Ovary (tissue), 10 donors: ENCODE measurements at places on chromosomes 5 and 9. TPM values are rescaled to one million over a fixed set of nuclear protein-coding genes. Genes with fewer than 3 reads are reported as not detected.

DNA sequence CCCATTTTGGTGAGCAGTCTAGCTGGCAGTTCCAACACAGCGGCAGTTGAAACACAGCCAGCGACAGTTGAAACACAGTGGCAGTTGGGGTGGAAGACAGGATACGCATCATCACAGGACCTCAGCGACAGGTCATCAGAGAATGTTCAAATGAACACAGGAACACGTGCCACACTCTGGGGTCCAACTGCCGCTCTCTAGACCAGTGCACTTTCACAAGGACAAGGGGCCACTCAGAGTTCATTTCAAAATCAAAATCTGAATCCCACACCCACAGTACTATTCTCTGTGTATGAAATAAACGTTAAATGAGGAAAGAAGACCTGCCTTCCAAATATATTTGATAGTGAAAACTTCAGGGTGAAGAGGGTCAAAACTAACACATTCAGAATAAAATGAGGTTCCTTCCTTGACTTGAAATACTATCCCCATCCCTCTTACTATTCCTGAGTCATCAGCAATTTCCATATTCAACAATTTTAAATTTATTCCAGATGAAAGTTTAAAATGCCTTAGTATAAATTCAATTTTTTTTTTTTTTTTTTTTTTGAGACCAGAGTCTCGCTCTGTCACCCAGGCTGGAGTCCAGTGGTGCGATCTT lies 53.0 kb upstream of the SIMC1 start:
- H3K4me3 ChIP-seq, result no peak overlapping the region
- DNase-seq, result peak; percentile 55
- H3K4me1 ChIP-seq, result peaks cover 18% of the 10 kb centered on the region
- no peaks in the 10 kb centered on the region for H3K27me3 ChIP-seq

DNA sequence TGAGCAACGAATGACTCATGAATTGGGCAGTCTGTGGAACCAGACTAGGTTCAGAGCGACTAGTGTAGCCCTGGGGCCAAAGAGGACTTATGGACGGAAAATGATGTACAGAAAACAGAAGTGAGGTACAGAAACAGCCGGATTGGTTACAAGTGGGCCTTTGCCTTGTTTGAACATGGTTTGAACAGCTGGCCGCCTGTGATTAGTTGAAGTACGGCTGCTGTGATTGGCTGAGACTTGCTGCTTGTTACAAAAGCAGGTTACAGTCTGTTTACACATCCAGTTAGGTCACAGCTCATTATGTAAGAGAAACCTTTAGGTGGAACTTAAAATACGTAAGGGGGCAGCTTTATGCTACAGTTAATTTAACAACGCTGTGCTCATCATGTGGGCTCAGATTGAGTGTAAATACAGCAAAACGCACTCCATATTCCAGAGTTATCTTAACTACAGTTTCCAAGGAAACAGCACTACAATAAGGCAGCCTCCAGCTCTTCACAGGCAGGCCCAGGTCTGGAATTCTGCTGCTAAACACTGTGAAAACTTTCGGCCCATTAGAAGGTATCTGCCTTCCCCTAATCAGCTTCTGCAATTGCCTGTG lies 6.5 kb downstream of the AMACR start:
- no peak overlapping the region for H3K4me3 ChIP-seq
- H3K4me1 ChIP-seq, result peaks cover 7% of the 10 kb centered on the region
- H3K27ac ChIP-seq, result peak overlapping the region; percentile 50
- H3K27me3 ChIP-seq, result no peaks in the 10 kb centered on the region

The PCDHGB5 gene
- total RNA-seq, result 13.2 TPM

- H3K4me3 ChIP-seq, result no peak overlapping the region
- no peaks in the 10 kb centered on the region for H3K36me3 ChIP-seq
- H3K4me1 ChIP-seq, result peaks cover 8% of the 10 kb centered on the region
- no peak overlapping the region for H3K27ac ChIP-seq
These were observed 56.9 kb downstream of the AHRR start for GRCh38 chr5:378301-378891.

DNA sequence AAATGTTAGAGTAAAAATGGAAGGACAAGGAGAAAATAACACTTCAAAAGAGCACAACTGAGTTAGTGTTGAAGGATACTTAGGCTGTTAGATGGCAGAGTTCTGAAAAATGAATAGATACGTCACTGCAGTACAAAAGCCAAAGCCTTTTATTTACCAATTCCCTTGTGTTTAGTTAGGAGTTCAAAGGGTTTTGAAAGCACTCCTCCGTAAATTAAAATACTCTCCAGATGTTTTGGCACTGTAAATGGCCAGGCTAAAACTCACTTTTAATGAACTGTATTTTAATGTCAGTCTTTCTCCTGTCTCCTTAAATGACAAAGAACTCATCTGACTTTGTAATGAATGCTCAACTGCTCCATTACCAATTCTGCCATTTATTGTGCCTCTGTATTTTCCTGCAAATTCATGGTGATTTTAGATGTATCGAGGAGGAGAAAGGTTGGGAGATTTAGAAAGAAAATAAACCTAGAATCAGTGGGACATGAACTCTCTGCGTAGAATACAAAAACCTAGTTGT lies 1727.2 kb downstream of the MAT2B start:
- DNase-seq, result no peak
- no peak overlapping the region for H3K27ac ChIP-seq

- DNase-seq, result no peak
- H3K4me1 ChIP-seq, result no peaks in the 10 kb centered on the region
- H3K4me3 ChIP-seq, result no peak overlapping the region
- H3K36me3 ChIP-seq, result no peaks in the 10 kb centered on the region
These were observed 69.6 kb upstream of the TGFBR1 start for GRCh38 chr9:99035313-99035712.

The SMIM33 gene
- not detected for total RNA-seq

- DNase-seq, result no peak
- no peaks in the 10 kb centered on the region for H3K36me3 ChIP-seq
- no peaks in the 10 kb centered on the region for H3K27me3 ChIP-seq
- H3K4me3 ChIP-seq, result no peak overlapping the region
- no peaks in the 10 kb centered on the region for H3K4me1 ChIP-seq
These were observed 49.2 kb downstream of the ANXA1 start for GRCh38 chr9:73200694-73201452.

- DNase-seq, result no peak
- H3K4me3 ChIP-seq, result peak overlapping the region; percentile 34
- no peak overlapping the region for H3K27ac ChIP-seq
- no peaks in the 10 kb centered on the region for H3K36me3 ChIP-seq
These were observed 1.4 kb downstream of the PITX1 start for GRCh38 chr5:135032695-135032998.

The TMEM215 gene
- total RNA-seq, result 0.05 TPM

DNA sequence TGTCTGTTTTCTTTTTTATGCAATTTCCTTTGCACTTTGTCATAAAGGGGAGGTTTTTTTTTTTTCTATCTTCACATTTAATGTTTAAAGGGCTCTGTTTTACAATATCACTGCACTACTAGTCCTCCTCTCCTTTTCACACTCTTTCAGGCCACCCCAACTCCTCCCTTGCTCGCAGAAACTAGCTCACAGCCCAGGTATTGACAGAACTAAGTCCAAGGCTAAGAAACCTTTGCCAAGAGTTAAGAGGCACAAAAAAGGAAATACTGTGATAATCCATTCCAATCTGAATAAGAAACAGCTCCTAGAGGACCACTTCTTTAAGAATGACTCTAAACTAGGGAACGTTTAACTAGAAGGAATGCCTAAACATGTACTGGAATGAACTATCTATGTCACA lies 1.1 kb upstream of the FGF10 start:
- H3K4me1 ChIP-seq, result no peaks in the 10 kb centered on the region
- DNase-seq, result no peak
- no peak overlapping the region for H3K27ac ChIP-seq

GRCh38 chr9:112327718-112328450 lies 5.5 kb downstream of the PTBP3 start:
- H3K27me3 ChIP-seq, result no peaks in the 10 kb centered on the region
- no peak for DNase-seq
- no peak overlapping the region for H3K4me3 ChIP-seq
- H3K4me1 ChIP-seq, result no peaks in the 10 kb centered on the region
- no peaks in the 10 kb centered on the region for H3K36me3 ChIP-seq

DNA sequence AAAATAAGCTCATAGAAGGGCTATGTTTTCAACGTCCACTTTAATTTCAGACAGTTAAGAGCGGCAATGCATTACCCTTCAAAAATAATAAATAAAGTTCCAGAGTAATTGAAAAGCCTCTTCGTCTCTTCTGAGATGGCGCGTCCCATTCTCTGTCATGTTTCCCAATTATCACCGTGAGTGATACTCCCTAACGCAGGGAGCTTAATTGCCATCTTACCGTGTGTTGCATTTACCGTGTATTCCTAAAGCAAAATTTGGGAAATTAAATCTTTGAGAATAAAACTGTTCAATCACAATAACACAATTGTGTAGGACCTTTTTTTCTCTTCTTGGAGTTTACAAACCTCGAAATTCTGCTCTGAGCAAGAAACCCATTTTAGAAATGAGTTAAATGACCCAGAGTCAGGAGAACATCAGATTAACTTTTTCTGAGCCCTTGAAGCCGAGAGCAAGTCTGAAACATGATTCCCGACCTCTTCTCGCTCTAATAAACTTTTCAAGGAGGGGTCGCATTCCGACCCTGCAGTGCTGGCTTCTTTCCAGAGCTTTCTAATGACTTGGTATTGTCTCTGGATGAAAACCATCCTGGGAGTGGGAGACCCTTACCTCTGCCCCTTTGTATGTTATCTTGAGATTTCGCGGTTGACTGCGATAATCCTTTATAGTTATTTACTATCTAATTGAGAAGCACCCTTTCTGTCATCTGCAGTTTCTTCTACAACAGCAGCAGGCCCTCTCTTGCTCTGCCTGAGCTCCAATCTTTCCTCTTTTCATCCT lies 251.5 kb downstream of the FSTL4 start:
- no peaks in the 10 kb centered on the region for H3K27me3 ChIP-seq
- DNase-seq, result no peak
- H3K4me1 ChIP-seq, result no peaks in the 10 kb centered on the region
- no peaks in the 10 kb centered on the region for H3K36me3 ChIP-seq

The GABRA1 gene
- total RNA-seq, result not detected

- H3K4me3 ChIP-seq, result no peak overlapping the region
- H3K4me1 ChIP-seq, result no peaks in the 10 kb centered on the region
- H3K27ac ChIP-seq, result no peak overlapping the region
- no peaks in the 10 kb centered on the region for H3K27me3 ChIP-seq
- H3K36me3 ChIP-seq, result no peaks in the 10 kb centered on the region
These were observed 176.2 kb downstream of the GABBR2 start for GRCh38 chr9:98532574-98532973.

The GPSM1 gene
- total RNA-seq, result 14.1 TPM

DNA sequence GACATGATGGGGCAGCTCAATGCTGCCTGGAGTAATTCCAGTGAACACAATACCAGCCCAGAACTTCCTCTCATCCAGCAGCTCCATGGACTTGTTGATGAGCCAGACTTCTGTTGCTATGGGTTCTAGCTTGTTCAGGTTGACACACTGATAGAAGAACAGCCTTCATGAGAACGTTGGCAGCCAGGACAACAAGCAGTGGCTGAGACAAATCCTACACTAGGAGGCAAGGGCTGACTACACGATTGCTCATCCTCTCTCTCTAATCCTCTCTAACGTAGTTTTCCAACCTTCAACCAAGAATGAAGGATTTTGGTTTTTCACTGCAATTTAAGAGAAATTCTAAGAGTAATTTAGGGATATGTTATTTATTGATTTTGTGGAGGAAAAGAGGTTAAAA lies 67.8 kb downstream of the NIPSNAP3B start:
- no peak overlapping the region for H3K4me3 ChIP-seq
- no peaks in the 10 kb centered on the region for H3K27me3 ChIP-seq
- H3K4me1 ChIP-seq, result no peaks in the 10 kb centered on the region
- no peak for DNase-seq

The SLC31A1 gene
- total RNA-seq, result 15.8 TPM

GRCh38 chr9:85960688-85961093 lies 19.7 kb downstream of the NAA35 start:
- H3K4me1 ChIP-seq, result no peaks in the 10 kb centered on the region
- H3K36me3 ChIP-seq, result no peaks in the 10 kb centered on the region
- DNase-seq, result no peak
- H3K27ac ChIP-seq, result no peak overlapping the region
- H3K4me3 ChIP-seq, result no peak overlapping the region
- no peaks in the 10 kb centered on the region for H3K27me3 ChIP-seq
